ENCODE measurements at places on chromosomes 5 and 9.

- DNase-seq = no peak
Observed at GRCh38 chr9:4421847-4422246, 68.4 kb upstream of the SLC1A1 start.

DNA sequence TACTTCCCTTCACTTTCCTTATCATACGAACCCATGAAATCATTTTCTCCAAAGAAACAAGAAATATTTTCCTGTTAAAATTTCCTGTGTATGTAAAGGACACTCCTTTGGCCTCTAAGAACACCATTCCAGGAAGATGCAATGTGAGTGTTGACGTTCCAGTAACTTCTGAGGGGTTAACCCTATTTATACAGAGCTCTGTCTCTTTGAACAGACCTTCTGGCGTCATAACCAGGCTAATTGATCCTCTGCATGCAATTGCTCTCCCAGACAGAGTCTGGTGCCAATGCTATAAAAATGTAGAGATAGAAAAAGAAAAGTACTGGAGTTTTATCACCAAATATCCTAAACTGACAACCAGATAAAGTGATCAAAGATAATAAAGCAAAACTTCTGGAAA lies 218.5 kb downstream of the TLE1 start:
- no peak for DNase-seq

DNA sequence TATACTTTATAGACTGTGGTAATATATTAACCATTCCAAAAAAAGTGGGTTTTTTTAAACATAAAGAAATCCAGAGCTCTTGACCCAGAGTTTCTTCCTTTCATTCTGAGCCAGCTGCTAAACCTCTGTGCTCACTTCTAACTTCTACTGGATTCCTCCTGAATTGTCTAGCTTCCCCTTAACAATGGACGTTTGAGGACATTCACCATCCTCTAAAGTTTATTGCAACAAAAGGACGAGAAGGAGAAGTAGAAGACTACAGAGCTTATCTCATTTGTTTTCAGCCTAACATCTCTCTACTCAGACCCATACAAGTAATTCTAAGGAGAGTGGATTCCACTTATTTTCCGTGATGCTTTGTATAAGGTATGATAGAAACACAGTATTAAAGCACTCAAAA lies 284.2 kb downstream of the MAST4 start:
- DNase-seq = no peak

GRCh38 chr9:123998970-123999621 lies 12.5 kb upstream of the LHX2 start:
- no peak for DNase-seq

DNA sequence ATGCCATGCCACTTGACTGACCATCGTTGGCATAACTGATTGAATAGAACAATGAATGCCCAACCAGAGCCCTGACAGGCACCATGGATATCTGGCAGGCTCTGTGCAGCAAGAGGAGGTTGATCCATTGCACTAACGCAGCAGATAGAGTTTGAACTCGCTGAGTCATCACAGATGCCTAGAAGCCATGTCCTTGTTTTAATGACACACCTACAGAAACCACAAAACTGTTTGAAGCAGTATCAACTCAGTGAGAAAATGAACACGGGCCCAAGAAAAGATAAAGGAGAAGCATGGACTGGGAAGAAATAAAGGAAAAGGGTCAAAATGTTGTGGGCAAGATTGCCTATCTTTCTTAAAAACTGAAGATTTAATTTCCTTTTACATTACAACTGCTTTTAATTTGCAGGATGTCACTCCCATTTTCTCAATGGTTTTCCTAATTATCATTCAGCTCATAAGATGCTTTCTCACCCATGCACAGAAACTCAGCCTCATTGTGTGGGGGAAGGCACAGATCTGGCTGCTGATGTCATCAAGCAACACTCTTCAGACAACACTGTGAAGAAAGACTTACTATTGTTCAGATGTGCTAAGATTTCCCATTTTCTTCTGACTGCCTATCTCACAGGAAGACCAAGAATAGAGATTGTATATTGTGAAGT lies 129.0 kb downstream of the PIK3R1 start:
- peak; percentile 56 for DNase-seq

DNA sequence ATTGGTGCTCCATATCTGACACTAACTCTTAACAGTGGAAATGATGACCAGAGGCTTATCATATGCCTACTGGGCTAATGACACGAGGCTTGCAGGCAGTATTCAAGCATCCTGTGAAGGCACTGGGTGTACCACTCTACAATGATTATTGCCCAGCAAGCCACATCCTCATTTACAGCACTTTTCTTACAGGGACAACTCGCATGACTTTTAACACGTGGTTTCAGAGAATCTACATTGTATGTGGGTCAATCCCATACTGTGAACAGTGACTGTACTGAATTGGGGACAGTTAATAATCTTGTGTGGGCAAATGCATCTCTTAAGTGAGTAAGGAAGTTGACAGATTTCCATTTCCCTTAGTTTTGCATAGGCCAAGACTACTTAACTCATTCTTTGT lies 260.0 kb downstream of the TRPM3 start:
- DNase-seq = no peak

GRCh38 chr9:121206516-121207370 lies 5.1 kb upstream of the RAB14 start:
- peak; percentile 23 for DNase-seq

DNA sequence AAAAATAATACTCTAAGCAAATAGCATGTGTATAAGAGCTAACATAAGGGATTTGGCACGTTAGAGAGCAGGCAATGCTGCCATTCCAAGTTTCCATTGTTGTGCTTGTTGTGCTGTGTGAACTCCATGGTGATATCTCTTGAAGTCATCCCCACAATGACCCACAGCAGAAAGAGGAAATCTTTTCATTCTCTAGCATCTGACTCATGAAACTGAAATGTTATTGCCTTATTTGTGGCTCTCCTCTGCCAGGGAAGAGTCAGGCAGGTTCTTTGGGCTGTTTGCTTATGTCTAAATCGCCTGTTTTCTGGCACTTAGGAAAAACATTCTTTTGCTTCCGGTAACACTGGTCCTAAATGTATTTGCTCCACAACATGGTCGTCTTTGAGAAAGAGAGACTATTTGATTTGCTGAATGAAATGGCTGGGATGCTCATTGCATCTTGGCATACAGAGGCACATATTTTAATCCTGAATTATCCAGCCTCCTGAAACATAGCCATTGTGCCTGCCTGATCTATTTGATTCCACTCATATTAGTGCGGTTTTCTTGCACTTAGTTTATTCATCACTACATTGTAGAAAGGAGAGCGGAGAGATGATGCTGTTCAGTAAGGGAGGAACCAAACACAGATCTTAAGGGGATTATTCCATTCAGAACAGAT lies 188.8 kb downstream of the CSNK1G3 start:
- peak; percentile 98 for DNase-seq

GRCh38 chr9:2907411-2907810 lies 63.5 kb upstream of the PUM3 start:
- DNase-seq = no peak

- no peak for DNase-seq
Observed at GRCh38 chr9:33236571-33236970, 3.4 kb upstream of the SPINK4 start.

DNA sequence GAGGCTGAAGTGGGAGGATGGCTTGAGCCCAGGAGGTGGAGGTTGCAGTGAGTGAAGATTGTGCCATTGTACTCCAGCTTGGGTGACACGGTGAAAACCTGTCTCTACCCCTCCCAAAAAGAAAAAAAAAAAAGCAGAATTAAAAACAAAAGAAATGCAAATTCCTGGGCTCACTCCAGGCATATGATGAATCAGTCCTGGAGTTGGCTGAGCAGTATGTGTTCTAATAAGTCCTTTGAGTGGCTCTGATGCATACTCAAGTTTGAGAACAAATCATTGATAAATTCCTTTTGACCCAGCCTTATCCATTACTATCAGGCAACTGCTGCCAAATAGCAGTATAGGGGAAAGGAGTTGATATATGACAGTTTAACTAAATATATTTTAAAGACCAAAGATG lies 28.3 kb downstream of the UHRF2 start:
- DNase-seq = no peak

- no peak for DNase-seq
Observed at GRCh38 chr5:10932426-10932825, 171.4 kb upstream of the DAP start.

- no peak for DNase-seq
Observed at GRCh38 chr5:78888580-78889368, 96.3 kb downstream of the ARSB start.

DNA sequence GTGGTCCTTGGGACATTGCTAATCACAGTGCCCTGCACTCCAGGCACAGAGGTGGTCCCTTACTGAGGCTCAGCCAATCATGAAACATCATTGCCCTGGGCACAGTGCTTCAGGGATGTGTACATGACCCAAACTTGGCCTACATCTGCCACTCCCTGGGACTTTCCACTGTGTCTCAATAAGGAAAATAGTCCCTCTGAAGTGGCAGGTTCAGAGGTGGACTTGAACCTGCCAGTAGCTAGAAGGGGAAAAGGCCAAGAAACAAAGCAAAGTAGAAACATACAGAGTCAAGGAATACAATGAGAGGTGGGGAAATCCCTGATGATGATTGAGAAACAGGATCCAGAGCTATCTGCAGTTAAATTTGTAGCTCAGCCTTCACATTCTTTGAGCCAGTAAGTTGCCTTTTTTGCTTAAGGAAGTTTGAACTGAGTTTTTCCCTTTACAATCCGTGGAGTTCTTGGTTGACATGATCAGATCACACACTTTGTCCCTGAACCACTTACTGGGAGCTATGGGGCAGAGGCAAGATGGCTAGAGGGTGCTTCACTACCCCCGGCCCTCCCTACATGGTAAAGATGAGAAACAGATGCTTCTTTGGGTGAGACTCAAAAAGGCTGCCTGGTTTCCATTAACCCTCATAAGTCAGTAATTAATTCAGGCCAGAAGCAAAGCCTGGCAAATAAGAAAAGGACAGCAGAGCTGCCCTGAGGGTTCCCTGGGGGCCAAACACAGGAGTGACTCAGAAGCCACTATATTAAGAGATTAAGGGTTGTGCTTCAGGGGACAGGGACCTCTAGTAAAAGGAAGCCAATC lies 57.6 kb downstream of the SH3TC2 start:
- DNase-seq = no peak

DNA sequence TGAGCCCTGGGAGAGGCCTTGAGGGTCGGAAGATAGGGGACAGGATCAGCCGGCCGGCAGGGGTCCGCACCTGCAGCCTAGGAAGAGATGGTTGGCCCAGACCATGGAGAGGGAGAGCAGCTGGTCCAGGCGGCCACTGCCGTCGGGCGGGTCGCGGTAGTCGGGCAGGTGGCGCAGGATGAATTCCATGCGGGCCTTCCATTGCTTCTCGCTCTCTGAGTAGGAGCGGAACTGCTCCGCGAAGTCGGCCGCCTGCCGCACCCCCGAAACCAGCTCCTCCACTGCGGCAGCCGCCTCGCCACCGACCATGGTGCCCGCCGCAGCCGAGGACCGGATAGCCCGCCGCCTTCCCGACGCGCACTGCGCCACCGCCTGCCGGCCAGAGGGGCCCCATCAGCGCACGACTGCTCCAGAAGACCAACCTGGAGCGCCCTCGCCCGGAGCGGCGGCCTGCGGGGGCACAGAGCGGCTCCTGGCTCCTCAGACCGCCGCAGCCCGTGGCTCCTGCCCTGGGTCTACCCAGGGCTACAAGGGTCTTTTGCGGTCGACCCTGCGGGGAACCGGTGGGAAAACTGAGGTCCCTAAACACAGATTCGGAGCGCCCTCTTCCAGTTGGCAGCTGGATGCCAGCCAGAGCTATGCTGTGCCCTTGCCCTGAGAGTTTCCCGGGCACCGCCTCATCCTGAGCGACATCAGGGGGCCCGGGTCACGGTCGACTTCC lies at the start of gene CDKN2AIPNL:
TSS of gene CDKN2AIPNL (minus strand) at position 336 of the 721 bp plus-strand sequence. CDS start at position 309, 27 bp downstream.
- DNase-seq = peak; percentile 79

GRCh38 chr9:125356032-125356431 lies 94.4 kb downstream of the GAPVD1 start:
- DNase-seq = no peak

GRCh38 chr9:75105841-75106240 lies 17.5 kb downstream of the OSTF1 start:
- no peak for DNase-seq

DNA sequence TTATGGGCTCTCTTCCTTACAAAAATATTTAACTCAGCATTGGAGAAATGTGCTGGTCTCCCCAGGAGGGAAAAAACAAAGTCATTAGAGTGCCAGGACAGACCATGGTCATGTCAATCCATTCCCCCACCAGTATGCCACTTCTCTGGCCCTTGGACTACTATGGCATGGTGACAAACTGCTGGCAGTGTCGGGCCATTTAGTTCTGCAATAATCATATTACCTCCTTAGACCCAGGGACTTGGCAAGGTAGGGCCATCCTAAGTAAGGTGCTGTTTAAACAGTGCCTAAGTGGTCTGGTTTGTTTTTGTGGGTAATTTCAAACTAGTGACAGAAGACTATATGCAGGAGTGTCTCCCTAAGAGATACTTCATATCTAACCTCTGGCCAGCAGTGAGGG lies 177.8 kb upstream of the STK32A start:
- DNase-seq = no peak

DNA sequence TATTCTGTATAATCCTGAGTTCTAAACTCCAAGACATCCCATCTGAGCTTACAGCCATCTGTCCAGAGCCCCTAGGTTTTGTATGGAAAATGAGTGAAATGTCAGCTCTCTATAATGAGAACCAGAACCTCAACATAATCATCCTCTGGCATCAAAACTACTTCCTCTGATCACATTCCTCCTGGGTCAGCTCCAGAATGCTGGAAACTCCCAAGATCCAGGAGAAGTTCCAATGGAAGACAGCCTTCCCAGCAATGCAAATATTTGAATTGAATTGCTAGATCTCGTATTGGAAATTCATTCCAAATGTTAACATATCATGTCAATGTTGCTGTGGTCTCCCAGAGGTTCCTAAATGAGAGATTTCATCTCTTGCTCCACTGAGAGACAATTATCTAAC lies 23.8 kb downstream of the C9 start:
- no peak for DNase-seq

- DNase-seq = no peak
Observed at GRCh38 chr5:124907098-124907644, 160.7 kb upstream of the ZNF608 start.

DNA sequence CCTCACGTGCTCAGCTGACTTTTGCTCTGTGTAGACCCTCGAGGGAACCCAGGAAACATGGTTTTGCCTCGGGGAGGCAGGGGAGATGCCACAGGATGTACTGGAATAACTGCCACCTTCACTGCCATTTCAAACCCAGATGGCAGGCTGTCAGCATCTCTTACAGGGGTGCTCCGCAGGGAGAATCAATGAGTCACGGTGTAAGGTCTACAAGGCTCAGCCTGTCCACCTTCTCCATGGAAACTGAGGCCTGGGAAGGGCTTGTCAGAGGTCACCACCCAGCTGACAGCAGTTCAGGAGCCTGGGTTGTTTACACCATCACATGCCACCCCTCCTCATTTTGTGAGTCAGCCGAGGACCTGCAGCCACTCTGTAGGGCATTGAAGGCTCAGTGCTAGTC lies 30.8 kb downstream of the DAB2IP start:
- DNase-seq = no peak

Measured in brain microvascular endothelial cell (primary cell).